ENCODE measurements at places on chromosomes 1 and 21.
A peak's percentile ranks its signal among the peaks of the same experiment; 100 is the strongest.

DNA sequence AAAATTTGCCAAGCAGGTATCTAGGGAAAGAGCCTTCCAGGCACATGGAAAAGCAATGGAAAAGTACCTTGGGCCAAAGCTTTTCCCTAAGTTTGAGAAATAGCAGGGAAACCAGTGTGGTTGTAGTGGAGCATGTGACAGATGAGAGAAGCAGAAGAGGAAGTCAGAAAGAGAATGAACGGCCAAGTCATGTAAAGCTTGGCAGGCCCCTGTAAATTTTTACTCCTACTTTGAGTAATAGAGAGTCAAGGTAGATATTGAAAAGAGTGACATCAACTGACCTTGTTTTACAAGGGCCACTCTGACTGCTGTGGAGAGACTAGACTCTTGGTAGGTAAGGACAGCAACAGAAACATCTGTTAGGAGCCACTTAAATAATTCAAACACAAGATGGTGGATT lies 180.9 kb upstream of the PRMT6 start:
- DNase-seq: no peak

GRCh38 chr1:68339505-68339904 lies 107.2 kb upstream of the WLS start:
- DNase-seq: no peak

GRCh38 chr1:183110326-183110880 lies 75.7 kb upstream of the LAMC2 start:
- DNase-seq: no peak

GRCh38 chr1:180269645-180270529 lies 39.8 kb downstream of the LHX4 start:
- DNase-seq: no peak

- no peak for DNase-seq
Observed at GRCh38 chr1:30444401-30444800, 279.0 kb downstream of the MATN1 start.

DNA sequence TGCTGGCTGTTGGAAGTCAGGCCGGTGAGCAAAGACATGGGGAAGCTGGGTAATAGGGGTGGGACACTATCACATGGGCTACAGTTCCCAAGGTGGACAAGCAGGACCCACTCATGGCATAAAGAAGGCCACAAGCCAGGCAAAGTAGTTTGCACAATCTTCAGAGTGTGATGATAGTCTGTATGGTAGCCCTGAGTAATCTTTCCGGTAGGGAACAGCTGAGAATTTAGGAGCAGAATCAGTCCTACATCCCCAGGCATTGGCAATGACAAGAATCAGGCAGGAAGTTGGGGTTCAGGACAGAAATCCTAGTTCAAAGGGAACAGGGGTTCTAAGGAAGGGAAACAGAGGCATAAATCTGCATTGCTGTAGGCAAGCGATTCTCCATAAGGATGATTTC lies 23.9 kb upstream of the SPATA6 start:
- no peak for DNase-seq

GRCh38 chr1:59718989-59719360 lies 95.8 kb upstream of the HOOK1 start:
- DNase-seq: peak; percentile 81

DNA sequence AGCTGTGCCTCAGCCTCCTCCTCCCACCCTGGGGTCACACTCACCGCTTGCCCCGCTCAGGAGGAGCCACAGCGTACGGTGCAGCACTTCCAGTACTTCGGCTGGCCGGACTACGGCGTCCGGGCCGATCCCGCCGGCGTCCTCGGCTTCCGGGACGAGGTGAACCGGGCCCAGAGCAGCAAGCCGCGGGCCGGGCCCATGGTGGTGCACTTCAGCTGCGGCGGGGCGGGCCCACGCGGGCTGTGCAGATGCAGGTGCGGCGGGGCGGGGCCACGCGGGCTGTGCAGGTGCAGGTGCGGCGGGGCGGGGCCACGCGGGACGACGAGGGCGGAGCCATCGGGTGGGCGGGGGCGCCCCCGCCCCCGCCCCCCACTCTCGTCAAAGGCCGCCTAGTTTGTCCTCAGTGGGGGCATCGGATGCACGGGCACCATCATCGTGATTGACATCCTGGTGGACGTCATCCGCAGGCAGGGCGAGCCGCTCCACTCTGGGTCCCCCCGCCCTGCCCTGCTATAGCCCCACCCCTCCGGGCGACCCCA lies 5.5 kb downstream of the RNF223 start:
- peak; percentile 88 for DNase-seq

- no peak for DNase-seq
Observed at GRCh38 chr21:28604946-28605537, 387.6 kb downstream of the LTN1 start.

GRCh38 chr1:9807541-9807940 lies 16.2 kb downstream of the CLSTN1 start:
- peak; percentile 61 for DNase-seq

DNA sequence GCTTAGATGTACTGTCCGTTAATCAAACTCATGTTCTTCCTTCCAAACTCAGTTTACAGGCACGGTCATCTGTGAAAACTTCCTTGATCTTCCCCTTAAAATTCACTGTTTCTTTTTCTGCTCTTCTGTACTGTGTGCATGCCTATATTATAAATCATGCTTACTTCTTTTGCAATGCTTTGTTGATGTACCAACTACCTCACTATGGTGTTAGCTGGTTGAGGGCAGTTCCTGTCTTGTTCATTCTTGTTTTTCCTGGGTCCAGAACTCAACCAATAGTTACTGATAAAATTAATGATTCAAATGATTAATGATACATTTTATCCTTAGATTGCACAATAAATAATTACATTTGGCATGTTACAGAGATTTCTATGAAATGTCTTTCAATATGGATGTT lies 163.8 kb downstream of the CHRM3 start:
- DNase-seq: no peak

DNA sequence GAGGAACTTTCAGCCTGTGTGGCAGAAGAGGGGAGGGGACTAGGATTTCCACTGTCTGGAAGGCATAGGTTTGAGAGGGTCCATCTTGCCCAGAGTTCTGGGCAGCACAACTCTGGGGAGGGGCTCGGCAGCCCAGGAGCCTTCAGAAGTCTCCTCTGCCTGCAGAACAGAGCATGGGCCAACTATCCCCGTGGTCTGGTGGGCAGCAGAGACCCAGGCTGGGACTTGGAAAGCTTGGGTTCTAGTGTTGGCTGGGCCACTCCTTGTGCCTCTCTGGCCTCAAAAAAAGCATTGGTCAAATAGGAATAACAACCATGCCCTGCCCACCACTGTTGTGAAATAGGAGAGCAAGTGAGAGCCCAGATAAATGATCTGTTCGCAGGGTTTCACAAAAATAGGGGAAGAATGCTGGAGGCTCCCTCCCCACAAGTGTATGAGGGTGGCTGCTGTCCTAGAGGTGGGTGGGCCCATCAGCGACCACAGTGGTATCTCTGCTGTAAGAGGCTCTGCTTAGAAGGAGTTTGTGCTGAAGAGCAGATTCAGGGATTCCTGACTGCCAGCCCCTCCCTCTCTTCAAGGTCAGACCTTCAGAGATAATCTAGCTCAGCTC lies 8.9 kb downstream of the EPHA10 start:
- no peak for DNase-seq

DNA sequence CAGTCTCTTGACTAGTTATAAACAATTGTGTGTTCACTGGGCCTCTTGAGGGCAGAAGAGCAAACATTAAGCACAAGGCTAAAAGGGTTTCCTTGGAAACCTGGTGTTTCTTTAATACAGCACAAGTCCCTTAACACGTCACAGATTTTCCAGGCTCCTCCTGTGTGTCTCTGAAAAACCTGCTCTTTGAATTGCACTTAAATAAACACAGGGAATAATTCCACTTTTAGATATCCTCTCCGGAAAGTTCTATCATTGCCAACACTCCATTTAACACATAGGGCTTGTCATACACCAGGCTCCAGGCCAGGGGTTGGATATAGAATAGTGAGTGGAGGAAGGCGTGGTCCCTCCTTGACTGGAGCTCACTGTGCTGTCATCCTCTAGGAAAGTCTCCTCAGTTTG lies 442.6 kb downstream of the DSCAM start:
- no peak for DNase-seq

GRCh38 chr1:50047916-50048694 lies 24.4 kb upstream of the AGBL4 start:
- DNase-seq: peak; percentile 60

GRCh38 chr1:100606438-100606837 lies 68.5 kb downstream of the GPR88 start:
- no peak for DNase-seq

DNA sequence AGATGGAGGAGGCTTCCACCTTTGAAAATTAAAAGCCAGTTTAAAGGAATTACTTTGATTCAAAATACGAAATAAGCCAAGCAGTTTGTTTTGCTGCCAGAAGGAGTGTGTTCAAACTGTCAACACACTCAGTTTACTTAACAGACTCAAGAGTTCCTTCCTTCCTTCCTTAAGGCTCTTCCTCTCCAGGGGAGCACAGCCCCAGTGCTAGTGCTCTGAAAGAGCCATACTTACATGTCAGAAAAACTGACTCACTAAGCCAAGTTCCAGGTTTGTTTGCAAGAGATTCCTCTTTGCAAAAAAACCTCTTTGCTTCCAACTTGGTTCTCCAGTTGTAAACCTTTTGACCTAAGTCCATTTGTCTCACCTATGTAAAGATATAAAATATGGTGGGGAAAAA lies 14.3 kb downstream of the SETD4 start:
- DNase-seq: no peak

DNA sequence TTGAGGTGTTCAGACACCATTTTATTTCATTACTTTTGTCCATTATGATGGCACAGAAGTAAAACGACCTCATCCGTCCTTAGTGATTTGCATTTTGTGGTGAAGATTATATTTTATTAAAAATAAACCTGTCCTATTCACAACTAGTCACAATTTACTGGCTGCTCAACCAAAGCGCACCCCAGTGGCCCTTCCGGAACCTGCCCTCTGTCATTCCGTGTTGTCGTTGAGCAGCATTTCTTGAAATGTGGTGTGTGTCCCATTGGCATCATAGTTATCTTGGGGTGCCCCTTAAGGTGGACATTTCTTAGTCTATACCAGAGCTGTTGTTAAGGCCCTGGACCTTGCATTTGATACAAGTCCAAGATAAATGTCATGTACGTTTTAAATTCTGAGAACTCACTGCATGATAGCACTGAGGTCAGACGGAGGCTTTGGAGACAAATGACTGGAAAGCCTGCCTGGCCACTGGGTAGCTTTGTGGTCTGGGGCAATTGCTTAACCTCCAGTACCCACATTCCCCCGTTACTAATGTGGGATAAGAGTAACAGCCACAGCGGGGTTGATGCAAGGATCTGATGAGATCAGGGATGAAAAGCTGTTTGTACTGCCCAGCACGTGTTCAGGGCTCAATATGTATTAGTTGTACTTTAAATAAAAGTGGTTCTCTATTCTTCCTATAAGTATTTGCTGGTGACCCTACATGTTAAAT lies 36.2 kb downstream of the BACH1 start:
- DNase-seq: no peak

DNA sequence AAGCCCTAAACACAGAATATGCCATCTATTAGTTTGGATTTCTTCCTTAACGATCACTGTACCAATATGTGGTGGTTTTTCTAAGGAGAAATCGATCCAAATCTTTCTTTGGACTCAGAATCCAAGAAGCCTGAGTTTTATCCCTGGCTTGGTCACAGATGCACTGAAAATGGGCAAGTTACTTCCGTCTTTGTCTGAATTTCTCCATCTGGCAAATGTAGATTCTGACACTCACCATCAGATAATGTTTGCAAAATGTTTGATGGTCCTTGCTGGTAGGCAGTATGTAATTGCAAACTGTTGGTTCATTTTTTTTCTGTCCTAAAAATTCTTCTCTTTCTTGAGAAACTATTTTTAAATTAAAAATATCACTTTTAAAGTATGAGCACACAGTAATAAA lies 115.0 kb downstream of the TSEN15 start:
- no peak for DNase-seq

- no peak for DNase-seq
Observed at GRCh38 chr1:84896279-84896678, 3.3 kb upstream of the LPAR3 start.

GRCh38 chr1:184215274-184215925 lies 163.9 kb downstream of the TSEN15 start:
- DNase-seq: no peak

GRCh38 chr1:223358826-223359225 lies 5.2 kb downstream of the SUSD4 start:
- DNase-seq: no peak

DNA sequence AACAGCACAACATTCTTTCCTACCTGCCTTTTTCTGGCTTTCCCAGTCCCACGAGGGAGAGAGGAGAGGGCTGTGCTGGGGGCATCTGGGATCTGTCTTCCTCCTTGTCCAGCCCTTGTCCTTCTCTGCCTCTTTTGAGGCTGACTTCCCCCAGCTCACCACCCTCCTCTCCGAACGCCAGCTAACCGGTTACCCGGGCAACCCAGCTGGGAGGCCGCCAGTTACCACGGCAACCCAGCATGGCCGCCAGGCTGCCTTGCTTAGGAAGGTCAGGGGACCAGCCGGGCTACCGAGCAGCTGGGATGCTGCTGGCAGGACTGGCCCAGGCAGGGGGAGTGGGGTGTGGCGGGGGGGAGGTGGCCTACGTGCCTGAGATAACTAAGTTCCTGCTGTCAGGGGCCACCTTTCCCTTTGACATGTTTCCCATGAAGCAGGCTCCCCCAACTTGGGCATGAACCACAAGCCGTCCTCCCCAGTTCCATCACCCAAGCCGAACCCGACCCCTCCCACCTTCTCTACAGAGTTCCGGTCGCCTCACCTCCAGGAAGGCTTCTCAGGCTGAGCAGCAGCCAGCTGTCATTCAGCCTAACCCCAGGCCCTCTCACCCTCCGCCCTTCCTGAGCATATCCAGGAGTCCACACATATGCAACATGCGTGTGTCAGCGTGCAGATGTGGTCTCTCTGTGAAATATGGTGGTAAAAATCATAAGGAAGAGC lies 8.7 kb downstream of the PLEKHA6 start:
- DNase-seq: peak; percentile 76

- DNase-seq: peak; percentile 90
Observed at GRCh38 chr1:155105604-155106011, 22.1 kb upstream of the EFNA1 start.

DNA sequence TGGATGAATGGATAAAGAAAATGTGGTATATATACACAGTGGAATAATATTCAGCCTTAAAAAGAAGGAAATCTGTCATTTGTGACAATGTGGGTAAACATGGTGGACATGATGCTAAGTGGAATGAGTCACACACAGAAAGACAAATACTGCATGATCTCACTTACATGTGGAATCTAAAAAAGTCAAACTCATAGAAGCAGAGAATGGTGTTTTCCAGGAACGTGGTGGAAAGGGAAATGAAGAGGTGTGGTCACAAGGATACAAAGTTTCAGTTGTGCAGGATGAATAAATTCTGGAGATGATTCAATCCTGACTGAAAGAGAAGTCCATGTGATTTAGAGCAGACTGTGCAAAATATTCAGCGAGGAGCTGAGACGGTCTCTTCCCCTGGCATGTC lies 56.6 kb downstream of the RYR2 start:
- no peak for DNase-seq

- no peak for DNase-seq
Observed at GRCh38 chr1:196114193-196114592, 494.0 kb downstream of the KCNT2 start.

DNA sequence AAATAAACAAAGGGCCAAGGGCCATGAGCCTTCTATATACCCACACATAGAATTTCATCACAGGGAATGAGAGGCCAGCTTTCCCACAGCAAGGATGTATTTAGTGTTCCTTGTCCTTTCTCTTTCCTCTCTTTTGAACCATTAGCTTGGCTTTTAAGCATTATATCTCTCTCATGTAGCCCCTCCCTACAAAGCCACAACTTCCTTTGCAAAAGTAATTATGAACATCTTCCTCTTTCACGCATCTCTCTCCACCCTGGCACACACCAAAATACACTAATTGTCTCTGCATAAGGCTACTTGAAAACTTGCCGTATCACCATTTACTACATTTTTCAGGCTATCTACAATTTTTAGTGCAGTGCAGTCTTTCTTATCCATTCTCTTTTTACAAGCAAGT lies 1.9 kb upstream of the AK5 start:
- no peak for DNase-seq
